ENCODE measurements at places on chromosomes 3 and 15.

GRCh38 chr15:88624971-88625490 is 3.9 kb downstream of the AEN start:
- DNase-seq = no peak

DNA sequence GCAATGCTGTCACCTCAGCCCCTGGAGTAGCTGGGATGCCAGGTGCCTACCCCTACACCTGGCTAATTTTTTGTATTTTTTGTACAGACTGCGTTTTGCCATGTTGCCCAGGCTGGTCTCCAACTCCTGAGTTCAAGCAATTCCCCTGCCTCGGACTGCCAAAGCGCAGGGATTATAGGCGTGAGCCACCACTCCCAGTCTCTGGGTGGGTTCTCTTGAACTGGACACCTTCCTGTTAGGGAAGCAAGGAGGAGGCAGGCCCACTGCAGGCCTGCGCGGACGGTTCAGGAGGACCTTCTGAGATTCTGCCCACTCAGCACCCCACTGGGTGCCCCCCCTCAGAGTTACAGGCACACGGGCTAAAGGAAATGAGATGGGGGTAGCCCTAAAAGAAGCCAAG is 73.8 kb upstream of the HERC1 start:
- no peak for DNase-seq

DNA sequence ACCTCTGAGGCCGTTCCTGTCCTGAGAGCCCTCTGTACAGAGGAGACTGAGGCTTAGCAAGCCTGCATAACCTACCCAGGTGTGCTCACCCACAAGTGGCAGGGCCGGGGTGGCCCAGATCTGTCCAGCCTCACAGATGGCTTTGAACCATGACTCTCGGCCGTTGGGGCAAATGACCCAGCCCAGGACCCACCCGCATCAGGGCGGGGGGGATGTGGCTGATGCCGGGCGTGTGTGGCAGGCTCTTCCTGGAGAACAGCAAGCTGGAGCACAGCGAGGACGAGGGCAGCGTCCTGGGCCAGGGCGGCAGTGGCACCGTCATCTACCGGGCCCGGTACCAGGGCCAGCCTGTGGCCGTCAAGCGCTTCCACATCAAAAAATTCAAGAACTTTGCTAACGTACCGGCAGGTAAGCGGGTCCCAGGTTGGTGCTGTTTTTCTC is 133.5 kb downstream of the LRRK1 start:
- DNase-seq = no peak

DNA sequence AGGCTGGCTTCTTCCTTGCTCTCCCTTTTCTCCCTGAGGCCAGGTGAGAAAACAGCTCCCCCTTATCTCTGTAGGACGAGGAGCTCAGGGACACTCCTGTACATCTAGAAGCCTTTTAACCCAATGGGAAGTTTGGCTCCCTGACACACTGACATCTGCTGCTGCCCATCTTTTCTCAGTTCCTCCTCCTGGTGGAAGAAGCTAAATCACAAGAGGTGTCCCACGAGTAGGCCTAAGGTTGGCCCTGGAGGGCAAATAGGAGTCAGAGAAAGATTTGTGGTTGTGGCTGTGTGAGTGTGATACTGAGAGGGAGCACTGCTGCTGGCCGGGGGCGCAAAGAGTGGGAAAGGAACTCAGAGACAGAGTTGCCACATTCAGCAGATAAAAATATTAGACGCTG is 49.5 kb downstream of the ARHGAP31 start:
- DNase-seq = no peak

DNA sequence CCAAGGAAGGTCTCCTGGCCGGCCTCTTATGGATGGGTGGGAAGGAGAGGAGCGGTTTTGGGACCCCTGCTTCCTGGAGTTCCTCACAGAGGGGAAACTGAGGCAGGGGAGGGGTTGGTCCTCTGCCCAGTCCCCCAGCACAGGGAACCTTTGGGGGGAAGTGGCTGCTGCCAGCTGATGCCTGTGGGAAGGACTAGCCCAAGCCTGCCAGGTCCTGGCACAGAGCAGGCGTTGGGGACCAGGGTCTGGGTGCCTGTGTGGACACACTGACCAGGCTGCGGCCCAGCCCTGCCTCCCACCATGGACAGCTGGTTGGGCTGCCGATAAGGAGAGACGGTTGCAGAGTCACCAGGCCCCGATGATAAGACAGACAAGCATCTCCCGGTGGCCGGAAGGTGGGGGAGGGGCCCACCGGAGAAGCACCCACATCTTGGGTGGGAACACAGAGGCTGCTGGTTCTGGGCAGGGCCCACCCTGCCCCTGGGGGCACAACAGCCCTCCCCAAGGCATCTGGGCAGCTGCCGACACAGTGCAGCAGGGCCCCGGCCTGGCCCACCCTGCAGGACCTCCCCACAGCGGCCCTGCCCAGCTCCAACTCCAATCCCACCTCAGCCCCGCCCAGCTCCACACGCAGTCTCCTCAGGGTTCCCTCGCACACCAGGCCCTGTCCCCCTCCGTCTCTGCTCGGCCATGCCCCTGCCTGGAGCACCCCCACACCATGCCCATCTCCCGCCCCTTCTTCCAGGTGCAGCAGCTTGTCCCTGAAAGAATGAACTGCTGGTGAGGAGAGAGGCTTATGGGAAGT is 50.7 kb downstream of the DNAJB8 start:
- no peak for DNase-seq

GRCh38 chr3:18396428-18396827 is 28.7 kb downstream of the SATB1 start:
- DNase-seq = no peak

GRCh38 chr3:178982137-178982536 is 89.5 kb downstream of the ZMAT3 start:
- no peak for DNase-seq

DNA sequence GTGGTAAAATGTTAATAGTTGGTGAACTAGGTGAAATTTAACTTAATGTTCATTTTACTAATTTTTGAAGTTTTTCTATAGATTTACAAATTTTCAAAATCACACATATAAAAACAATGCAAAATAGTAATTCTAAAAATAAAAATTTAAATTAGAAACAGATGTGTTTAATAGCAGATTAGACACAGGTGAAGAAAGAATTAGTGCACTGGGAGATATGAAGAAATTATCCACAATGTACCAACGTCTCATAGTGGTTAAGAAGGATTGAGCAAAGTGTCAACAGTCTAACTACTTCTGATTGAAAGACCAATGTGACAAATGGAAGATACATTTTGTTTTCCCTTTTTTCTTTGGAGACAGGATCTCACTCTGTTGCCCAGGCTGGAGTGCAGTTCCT is 26.5 kb downstream of the SPG11 start:
- DNase-seq = no peak

- DNase-seq = no peak
Measured at GRCh38 chr3:171711461-171712170, 98.7 kb downstream of the PLD1 start.

- DNase-seq = no peak
Measured at GRCh38 chr15:80266745-80267144, 14.7 kb upstream of the CTXND1 start.

GRCh38 chr15:48940508-48940907 is 23.2 kb downstream of the SHC4 start:
- no peak for DNase-seq

DNA sequence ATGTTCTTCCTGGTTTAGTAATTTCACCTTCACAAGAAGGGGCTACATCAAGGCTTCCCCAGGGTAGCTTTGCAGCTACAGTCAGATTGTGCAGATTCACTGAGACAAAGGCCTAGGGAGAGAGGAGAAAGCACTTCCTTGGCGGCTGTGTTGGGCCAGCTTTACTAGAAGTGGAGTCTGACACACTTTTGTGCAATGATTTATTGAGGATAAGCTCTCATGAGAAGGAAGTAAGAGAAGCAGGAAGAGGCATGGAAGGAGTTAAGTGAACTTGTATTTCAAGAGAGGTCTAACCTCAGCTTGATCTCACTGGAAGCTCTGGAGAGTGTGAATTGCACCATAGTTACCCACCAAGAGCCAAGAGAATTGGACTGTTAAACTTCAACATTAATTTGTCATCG is 78.9 kb downstream of the TGFBR2 start:
- no peak for DNase-seq

DNA sequence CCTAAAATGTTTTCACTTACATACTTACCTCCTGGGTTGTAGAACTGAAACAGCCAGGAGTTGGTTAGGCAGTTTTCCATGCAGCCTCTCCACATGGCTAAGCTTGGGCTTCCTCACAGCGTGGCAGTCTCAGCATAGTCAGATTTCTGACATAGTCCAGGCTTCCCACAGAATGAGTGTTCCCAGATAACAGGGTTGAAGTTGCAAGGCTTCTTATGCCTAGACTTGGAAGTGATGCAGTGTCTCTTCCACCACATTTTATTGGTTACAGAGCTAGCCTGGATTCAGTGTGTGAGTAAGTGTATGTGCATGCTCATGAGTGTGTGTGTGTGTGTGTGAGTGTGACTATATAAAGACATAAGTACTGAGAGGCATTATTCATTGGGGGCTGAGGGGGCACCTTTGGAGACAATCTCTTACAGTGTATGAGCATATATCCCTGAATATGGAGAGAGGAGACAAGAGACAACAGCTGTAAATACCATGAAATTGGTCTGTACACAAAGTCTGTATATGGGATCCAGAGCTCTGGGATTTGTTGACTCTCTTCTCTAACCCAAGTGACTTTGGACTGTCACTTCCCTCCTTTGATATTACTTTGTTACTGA is 78.1 kb downstream of the ZNF621 start:
- DNase-seq = no peak

DNA sequence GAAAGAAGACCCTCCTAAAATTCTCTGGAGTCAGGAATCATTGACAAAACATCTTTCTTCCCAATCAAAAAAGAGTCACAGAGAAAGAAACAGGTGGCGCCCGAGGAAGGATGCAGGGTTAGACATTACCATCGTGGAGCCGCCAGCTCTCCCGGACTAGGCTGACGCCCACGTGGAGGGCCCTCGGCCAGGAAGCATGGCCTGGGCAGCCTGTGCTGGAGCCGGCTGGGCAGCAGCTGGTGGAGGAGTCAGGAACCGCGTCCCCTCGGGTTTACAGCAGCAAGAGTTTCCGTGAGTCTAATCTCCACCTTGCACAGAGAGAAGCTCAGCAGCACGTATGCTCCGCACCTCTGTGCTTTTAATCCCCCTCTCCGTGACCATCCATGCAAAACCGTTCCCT is 533.7 kb upstream of the ATP11B start:
- DNase-seq = peak; percentile 40

DNA sequence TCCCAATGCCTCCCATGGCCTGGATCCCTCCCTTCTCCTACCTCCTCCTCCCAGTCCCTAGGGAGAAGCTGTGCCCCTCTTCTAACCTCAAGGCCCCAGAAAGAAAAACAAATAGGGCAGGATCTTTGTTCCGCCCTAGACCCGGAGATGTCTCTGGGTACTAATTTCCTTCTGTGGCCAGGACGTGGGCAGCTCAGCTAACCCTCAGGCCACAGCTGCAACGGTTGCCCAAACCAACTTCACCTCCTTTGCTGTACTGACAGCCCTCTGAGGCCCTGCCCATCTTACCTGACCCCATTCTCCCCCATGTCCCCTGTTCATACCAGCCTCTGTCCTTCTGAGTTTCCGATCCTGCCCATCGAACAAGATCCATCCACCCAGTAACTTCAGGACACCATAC is 70.7 kb downstream of the SRGAP3 start:
- DNase-seq = no peak

GRCh38 chr3:55177749-55178148 is 249.9 kb upstream of the LRTM1 start:
- DNase-seq = no peak

- DNase-seq = no peak
Measured at GRCh38 chr3:175434561-175434960, 575.4 kb downstream of the NAALADL2 start.
